ENCODE measurements at places on chromosomes 7 and 10. TPM values are rescaled to one million over a fixed set of nuclear protein-coding genes. Genes with fewer than 3 reads are reported as not detected.

- DNase-seq: no peak
Observed at GRCh38 chr7:115153769-115154477, 232.0 kb downstream of the MDFIC start.

DNA sequence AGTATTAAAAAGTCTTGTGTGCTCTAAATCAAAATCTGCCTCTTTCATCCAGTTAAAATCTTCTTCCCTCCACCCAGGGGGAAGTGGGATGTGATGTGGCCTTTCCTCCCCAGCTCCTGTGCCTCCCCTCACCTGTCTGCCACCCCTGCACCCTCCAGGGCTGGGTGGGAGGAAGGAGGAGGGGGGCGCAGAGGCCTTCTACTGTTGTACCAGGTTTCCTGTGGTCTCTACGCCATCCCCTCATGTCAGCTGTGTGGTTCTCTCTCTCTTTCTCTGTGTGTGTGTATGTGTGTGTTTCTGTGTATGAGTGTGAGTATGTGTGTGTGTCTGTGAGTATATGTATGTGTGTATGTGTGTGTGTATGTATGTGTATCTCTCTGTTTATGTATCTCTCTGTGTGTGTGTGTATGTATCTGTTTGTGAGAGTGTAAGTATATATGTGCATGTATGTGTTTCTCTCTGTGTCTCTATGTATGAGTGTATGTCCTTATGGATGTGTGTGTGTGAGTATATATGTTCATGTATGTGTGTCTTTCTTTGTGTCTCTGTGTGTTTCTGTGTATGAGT is 45.5 kb upstream of the C10orf71 start:
- no peak for DNase-seq

DNA sequence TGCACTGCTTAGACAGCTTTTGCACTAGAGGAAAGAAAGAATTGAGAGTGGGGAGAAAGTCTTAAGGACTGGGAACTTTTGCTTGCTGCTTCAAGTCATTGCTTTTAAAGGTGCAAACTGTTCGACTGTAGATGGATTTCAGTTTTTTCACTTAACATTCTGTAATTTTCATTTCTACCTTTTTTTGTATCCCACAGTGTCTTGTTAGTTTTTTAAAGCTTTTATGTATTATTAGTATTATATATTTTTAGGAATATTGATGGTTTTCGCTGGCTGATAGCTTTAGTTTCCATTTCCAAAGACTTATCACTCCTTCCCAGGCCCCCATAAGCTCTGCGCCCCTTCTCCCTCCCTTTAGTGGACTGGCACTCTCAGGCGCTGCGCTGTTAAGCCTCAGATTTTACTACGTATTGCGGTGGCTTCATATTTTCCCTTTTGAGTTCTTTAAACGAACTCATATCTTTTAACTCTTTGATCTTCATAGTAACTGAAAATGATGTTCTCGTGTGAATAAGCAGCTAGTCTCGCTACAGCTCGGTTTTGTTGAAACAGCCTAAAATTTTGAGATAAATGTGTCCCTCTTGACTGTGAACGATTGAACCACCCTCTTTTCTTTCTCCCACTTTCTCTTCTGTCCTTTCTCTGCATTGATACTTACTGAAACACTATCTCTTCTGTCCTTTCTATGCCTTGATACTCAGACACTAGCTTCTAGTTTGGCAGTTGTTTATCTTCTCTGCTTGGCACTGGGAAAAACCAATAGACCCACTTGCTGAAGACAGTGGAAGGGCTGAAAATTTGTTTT is 2.5 kb upstream of the ETV1 start:
- no peak for DNase-seq

DNA sequence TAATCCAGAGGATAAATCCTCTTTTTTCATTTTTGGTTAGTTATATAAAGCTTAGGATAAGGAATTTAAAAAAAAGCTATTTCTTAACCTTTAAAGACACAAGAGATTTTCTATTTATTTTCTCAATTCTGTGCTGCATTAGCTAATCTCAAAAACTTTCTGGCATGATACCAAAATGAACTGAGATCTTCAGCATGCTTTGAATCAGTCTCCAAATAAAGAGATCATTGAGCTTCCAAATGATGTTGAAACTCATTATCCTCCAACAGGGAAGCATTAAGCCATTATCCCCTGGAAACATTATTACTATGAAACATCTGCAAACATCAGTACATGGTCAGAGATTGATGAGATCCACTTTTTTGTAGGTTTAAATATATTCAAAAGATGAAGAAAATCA is 350.3 kb upstream of the TEX47 start:
- DNase-seq: no peak

Gene LIPF
- total RNA-seq: not detected

Gene STRIP2
- 0.62 TPM for total RNA-seq

Gene EBF3
- total RNA-seq: 38.9 TPM

Measured in sciatic nerve (tissue), 2 donors.